Effector memory CD4-positive, alpha-beta T cell (primary cell): ENCODE measurements at places on chromosomes 5 and 9.

DNA sequence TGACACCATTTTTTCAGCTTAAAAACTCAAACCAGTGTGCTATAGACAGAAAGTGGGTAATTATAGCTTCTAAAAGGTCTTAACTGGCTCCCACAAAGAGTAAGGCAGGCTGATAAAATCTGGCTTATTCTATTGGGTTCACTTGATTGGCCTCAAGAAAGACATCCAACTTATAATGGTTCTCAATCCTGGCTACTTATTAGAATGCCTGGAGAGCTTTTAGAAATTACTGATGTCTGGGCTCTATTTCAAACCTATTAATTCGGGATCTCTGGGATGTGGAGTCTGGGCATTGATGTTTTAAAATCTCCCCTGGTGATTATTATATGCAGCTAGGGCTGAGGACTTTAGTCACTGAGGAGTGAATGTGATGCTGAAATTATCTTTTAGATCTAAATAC, 188.0 kb downstream of the TARS1 start:
- no peak for DNase-seq

DNA sequence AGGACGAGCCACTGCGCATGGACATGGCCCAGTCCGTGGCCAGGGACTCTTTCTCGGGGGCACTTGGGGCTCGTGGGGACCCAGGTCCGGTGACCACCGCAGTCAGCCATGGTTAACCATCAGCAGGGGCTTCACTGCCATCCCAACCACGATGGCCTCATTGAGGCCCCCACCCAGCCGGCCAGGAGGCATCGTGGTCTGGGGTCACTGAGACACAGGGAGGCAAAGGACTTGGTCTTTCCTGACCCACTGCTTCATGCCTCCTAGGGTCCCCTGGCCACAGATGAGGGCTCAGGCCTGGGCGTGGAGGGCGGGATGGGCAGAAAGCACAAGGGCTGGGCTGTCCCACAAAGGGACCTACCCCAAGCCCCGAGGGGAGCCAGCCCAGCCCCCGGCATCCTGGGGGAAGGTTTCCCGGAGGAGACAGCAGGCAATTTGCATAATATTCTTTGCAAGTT, 6.6 kb downstream of the NACC2 start:
- DNase-seq, result no peak

- DNase-seq, result no peak
Measured at GRCh38 chr5:175385691-175386362, 58.2 kb downstream of the DRD1 start.

DNA sequence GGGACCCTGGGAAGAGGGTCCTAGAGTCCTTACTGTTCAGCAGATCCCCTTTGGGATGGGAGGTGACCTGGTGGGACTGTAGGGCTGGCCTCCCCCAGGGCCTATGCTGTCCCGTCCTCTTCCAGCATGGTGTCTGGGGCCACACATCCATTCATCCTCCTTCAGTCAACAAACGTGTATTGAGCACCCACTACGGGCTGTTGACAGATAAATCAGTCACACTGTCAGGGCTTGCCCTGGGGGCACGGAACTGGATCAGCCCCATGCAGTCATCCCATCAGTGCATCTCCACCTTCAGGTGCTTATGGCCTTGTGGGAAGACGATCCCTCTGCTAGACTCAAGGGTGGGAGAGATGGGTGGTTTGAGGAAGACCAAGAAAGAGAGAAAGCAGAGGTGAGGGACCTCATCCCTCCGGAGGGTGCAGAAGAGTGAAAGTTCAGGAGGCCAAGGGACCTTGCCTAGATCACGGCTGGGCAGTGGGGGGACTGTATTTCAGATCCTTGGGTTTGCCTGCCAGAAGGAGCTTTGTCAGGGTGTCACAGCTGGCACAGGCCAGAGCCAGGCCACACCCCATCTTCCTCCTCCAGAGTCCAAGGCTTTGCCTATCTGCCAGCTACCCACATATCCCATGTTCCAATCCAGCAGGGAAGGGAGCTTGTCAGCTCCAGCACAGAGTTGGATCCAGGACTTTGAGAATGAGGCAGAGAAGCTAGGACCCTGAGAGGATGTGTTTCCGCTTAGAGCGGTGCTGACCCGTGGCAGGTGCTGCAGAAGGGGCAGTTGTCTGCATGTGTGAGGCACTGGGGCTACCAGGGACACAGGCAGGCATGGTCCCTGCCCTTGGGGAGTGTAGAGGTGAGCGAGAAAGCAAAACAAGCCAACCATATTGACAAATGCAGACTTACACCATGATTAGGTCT, 30.5 kb downstream of the COL27A1 start:
- no peak for DNase-seq

DNA sequence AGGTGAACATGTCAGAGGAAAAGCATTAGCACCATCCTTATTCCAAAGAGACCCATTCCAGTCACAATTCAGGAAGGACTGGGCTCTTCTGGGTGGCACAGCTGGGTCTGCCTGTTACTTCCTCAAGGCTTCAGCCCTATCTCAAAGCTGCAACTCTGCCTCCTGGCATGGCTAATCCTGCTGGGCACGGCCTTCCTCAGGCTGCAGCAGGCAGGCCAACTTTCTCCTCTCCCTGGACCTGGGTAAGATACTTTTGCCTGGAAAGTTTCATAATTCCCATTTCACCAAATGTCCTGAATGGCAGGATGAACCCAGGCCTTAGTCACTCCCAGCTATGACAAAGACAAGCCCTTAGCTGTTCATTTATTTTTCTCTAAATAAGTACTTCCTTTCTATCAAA, 50.1 kb downstream of the MACROH2A1 start:
- no peak for DNase-seq

GRCh38 chr5:138305797-138306196, 25.8 kb downstream of the CDC25C start:
- no peak for DNase-seq

DNA sequence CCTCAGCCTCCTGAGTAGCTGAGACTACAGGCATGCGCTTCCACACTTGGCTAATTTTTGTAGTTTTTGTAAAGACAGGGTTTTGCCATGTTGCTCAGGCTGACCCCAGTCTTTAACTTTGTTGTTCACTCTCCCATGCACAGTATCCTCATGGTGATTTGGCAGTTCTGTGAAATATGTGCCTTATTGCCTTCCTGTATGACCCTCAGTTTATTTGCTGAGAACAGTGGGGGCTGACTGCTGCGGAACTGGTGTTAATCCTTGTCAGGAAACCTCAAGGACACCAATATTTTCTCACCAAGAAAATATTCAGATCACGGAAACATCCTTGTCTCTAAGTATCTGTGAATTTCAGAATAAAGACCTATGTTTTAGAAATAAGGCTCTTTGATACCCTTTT, 287.8 kb downstream of the ARRDC3 start:
- DNase-seq, result no peak

GRCh38 chr5:4533457-4534105, 606.5 kb upstream of the ADAMTS16 start:
- no peak for DNase-seq

- DNase-seq, result no peak
Measured at GRCh38 chr9:129871046-129871445, 35.8 kb downstream of the USP20 start.

GRCh38 chr9:121449786-121450185, 49.9 kb downstream of the GGTA1 start:
- no peak for DNase-seq

DNA sequence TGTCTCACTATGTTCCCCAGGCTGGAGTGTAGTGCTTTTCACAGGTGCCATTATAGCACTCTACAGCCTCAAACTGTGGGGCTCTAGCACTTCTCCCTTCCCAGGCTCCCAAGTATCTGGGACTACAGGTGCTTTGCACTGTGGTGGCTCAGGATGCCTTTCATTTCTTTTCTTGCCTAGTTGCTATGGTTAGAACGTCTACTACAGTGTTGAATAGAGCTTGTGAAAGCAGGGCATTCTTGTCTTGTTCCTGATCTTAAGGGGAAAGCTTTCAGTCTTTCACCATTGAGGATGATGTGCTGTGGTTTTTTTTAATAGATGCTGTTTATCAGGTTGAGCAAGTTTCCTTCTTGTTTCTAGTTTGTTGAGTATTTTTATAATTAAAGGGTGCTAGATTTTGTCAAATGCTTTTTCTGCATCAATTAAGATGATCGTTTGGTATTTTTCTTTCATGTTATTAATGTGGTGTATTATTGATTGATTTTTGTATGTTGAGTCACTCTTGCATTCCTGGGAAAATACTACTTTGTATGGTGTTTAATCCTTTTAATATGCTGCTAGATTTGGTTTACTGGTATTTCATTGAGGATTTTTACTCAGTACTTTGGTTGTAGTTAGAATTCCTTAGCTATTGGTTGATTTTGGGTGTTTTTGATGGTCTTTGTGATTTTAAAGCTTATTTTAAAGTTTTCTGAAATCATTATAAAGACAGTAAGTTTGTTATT, 35.6 kb downstream of the GPBP1 start:
- DNase-seq, result no peak

- DNase-seq, result no peak
Measured at GRCh38 chr5:125465703-125466102, 719.3 kb upstream of the ZNF608 start.

DNA sequence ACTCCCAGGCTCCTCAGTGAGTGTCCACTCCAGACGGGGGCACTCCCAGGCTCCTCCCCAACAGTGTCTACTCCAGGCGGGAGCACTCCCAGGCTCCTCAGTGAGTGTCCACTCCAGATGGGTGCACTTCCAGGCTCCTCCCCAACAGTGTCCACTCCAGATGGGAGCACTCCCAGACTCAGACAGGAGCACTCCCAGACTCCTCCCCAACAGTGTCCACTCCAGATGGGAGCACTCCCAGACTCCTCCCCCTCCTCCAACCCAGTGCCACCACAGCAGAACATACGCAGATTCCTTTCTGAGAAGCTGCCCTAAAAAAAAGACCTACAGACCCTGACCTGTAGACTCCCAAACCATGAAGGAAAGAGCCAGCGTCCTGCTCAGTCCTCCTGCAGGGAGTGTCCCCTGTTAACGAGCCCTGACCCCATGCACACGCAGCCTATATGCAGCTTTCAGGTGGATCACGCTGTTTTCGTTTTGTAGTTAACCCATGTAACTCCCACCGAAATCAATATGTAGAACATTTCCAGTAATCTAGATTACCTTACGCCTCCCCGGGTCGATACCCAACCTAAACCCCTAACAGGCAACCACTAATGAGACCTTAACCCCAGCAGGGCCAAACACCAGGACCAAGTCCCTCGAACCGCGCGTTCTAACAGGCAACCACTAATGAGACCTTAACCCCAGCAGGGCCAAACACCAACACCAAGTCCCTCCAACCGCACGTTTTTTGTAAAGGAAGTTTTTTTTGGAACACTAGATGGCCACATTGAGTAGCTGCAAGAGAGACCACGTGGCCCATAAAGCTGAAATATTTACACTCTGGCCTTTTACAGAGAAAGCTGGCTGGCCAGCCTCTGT, 15.7 kb downstream of the PNPLA7 start:
- no peak for DNase-seq

DNA sequence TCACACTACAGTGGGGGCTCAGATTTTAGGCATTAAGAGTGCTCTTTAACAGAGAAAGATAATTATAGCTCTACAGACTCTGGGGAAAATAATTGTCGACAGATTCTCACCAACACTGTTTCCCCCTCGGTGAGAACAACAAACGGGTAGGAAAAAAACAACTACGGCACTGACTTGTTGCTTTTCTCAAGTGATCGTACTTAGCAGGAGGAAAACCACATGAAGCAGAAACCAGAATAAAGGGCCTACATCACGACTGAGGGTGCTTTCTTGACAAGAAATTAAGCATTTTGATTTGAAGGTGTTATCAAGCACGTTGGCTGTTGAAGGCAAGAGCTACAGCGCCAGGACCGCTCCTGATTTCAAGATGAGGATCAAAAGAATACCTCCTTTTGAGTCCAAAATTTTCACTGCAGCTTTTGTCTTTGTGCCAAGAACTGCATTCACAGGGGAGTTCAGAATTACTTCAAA, 27.2 kb upstream of the CER1 start:
- DNase-seq, result no peak

GRCh38 chr5:76634661-76635060, 11.5 kb upstream of the F2RL2 start:
- no peak for DNase-seq

DNA sequence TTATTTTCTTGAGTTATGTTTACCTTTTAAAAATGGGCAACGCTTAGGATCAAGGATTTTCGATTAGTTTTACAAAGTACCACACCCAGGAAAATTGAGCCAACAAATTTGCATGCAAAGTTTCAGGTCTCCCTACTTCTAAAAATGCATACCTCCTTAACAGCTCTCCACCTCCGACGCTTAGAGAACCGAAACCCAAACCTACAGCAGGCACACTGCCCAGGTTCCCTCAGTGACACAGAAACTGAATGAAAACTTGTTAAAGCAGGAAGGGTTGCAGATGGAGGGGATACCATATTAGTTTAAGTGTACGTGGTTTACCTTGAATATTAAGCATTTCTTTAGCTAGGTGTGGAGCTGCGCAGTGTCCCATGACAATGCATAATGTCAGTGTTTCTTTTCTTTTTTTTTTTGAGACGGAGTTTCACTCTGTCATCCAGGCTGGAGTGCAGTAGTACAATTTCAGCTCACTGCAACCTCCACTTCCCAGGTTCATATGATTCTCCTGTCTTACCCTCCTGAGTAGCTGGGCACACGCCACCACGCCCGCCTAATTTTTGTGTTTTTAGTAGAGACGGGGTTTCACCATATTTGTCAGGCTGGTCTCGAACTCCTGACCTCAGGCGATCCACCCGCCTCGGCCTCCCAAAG, 1.6 kb upstream of the SUB1 start:
- no peak for DNase-seq

DNA sequence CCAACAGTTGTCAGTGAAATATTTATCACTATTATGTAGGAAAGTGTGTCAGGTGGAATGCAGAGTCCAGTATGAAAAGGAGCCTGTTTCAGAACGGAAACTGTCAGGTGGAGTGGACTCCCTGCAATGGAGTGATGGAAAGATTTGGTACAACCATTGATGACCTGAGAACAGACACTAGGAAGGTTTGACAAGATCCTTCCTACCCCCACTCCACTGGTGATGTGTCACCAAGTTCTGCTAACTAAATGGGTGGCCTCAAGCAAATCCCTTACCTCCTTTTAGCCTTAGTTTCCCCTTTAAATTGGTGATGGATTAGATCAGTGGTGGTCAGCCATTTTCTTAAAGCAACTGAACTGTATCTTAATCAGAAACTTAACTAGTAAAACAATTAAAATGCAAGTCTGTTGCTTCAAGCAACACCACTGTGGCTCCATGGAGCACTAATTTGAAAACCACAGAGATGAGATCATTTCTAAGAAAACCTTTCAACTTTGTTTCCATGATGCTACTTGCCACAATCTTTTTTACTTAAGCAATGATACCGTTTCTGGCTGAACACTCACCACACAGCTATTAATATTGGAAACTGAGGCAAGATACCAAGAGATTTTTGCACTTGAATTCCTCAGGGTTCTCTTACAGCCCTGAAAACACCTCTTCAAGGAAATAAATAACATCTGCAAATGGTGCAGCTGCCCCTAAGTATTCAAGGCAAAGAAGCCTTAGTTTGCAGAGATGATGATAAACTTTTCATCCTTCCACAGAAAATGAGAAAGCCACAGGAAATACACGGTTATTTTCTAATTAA, 140.6 kb downstream of the ERCC6L2 start:
- no peak for DNase-seq
